GM23248 (cell line): ENCODE measurements at places on chromosomes 2 and 18. TPM values are rescaled to one million over a fixed set of nuclear protein-coding genes. Genes with fewer than 3 reads are reported as not detected.
A peak's percentile ranks its signal among the peaks of the same experiment; 100 is the strongest.

- peaks cover 12% of the 10 kb centered on the region; the same call in 1 of the 2 replicates for H3K27me3 ChIP-seq
- no peaks in the 10 kb centered on the region for H3K36me3 ChIP-seq
- DNase-seq = peak; percentile 79
- H3K27ac ChIP-seq = no peak overlapping the region
These were observed 295.4 kb downstream of the CELF4 start for GRCh38 chr18:37270038-37270665.

DNA sequence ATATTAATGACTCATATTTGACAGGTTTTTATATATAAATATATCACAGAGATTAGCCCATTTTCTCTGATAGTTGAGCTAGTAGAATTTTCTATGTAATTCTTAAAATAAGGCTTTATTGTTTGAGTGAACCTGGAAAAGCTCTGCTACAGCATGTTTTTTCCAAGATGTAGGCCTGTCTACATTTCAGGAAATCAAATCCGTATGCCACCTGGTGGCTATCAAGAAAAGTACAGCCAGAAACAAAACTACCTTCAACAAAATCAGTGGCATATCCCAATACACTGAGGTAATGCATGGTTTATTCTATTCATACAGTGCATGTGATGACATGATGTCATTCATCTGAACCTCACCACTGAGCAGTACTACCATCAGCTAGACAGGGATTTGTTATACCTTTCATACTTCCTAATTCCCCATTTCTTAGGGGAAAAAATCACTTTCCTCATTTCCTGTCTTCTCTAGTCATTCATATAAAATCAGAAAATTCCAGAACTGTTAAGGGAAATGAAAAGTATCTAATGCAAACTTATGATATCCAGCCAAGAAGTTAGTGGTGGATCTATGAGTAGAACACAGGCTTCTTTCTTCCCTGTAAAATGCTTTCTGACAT is 310.4 kb upstream of the SYT4 start:
- H3K4me1 ChIP-seq = no peaks in the 10 kb centered on the region
- no peak overlapping the region for H3K4me3 ChIP-seq
- H3K27ac ChIP-seq = no peak overlapping the region
- H3K36me3 ChIP-seq = no peaks in the 10 kb centered on the region

GRCh38 chr18:23442958-23443357 is 10.1 kb upstream of the RIOK3 start:
- 0 out of 2 replicates have a peak, but pooled peaks cover 5% of the 10 kb centered on the region for H3K4me1 ChIP-seq
- no peak for DNase-seq
- no peaks in the 10 kb centered on the region for H3K27me3 ChIP-seq
- H3K36me3 ChIP-seq = no peaks in the 10 kb centered on the region
- no peak overlapping the region for H3K27ac ChIP-seq
- no peak overlapping the region for H3K4me3 ChIP-seq

- H3K27ac ChIP-seq = no peak overlapping the region
- H3K4me1 ChIP-seq = no peaks in the 10 kb centered on the region; the same call in 1 of the 2 replicates
- peak; percentile 65 for DNase-seq
- H3K4me3 ChIP-seq = no peak overlapping the region
- no peaks in the 10 kb centered on the region for H3K27me3 ChIP-seq
These were observed 125.9 kb downstream of the BCL2L11 start for GRCh38 chr2:111246620-111247061.

GRCh38 chr2:45316576-45317338 is 294.3 kb downstream of the SRBD1 start:
- H3K4me1 ChIP-seq = peaks cover 12% of the 10 kb centered on the region
- no peak overlapping the region for H3K4me3 ChIP-seq
- no peaks in the 10 kb centered on the region for H3K27me3 ChIP-seq
- peak overlapping the region; percentile 52; the same call in 1 of the 2 replicates for H3K27ac ChIP-seq
- H3K36me3 ChIP-seq = no peaks in the 10 kb centered on the region

GRCh38 chr2:42722320-42723190 is 41.4 kb downstream of the OXER1 start:
- peak overlapping the region; percentile 73 for H3K27ac ChIP-seq
- peaks cover 13% of the 10 kb centered on the region for H3K4me1 ChIP-seq
- no peaks in the 10 kb centered on the region for H3K27me3 ChIP-seq
- DNase-seq = peak; percentile 97
- no peaks in the 10 kb centered on the region for H3K36me3 ChIP-seq

GRCh38 chr2:78093436-78093835 is 571.3 kb upstream of the LRRTM4 start:
- H3K4me1 ChIP-seq = no peaks in the 10 kb centered on the region
- no peak overlapping the region for H3K27ac ChIP-seq
- no peak for DNase-seq
- H3K4me3 ChIP-seq = no peak overlapping the region
- H3K27me3 ChIP-seq = no peaks in the 10 kb centered on the region

Gene REEP1
- total RNA-seq = not detected in 2 replicates

Gene GPR39
- total RNA-seq = 2.6 and 3.8 TPM in 2 replicates

Gene CNDP2
- total RNA-seq = 40.5 and 46.4 TPM in 2 replicates

Gene SUPT7L
- total RNA-seq = 24.6 and 25.3 TPM in 2 replicates
